ENCODE measurements at places on chromosomes 3 and 15.

- DNase-seq, result no peak
These were observed 23.1 kb downstream of the SRPRB start for GRCh38 chr3:133828576-133829309.

DNA sequence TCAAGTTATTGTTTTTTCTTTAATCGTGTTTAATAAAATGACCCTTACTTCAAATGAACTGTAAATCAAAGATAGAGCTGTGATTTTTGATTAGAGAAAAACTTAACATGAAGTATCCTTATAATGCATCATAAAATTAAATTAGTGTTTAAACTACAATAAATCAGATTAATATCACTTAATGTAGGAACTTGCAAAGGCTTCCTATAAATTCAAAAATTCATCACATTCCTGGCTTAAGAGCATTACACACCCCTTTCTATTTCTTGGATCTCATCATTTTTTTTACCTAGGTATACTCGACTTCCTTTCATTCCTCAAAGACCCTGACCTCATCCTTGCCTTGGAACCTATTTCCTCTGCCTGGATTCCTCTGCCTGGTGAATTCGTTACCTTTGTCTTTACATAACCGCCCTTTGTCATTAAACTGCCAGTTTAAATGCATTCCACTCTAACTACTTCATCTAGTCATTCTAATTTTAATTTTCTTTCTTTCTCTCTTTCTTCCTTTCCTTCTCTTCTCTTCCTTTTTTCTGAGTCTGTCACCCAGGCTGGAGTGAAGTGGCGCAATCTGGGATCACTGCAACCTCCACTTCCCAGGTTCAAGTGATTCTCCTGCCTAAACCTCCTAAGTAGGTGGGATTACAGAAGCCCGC, 1244.5 kb downstream of the OTOL1 start:
- no peak for DNase-seq

DNA sequence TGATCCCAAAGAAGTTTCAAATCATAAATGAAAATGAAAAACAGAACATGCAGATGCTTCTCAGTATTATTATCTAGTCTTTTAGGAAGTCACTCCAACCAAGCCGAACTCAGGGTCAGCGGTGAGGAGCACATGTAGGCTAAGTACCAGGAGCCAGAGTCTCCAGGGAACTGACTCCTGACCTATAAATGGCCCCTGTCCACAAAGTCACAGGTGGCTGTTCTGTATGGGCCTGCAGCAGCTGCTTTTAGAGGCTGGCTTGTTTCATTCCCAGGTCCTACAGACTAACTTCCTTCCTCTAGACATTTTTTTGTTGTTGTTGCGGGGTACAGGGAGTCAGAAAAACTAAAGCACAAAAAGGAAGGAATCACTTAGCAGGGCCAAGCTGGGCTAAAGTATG, 54.6 kb downstream of the DAPK2 start:
- no peak for DNase-seq

DNA sequence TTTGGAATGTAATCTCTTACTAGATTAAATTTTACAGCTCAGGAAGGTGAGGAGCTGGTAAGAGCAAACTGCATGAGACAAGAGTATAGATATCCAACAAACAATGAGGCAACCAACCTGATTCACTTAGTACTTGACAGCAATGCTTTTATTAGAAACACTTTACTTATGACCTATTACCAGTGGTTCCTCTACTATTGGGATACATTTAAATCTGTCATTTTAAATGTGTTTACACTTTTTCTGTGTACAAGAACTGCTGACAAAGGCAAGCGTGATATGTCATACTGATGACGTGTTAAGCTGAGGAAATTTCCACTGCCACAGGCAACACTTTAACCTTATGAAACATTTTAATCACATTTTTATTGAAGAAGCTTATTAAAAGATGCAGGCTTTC, 1043.3 kb downstream of the FHIT start:
- no peak for DNase-seq

DNA sequence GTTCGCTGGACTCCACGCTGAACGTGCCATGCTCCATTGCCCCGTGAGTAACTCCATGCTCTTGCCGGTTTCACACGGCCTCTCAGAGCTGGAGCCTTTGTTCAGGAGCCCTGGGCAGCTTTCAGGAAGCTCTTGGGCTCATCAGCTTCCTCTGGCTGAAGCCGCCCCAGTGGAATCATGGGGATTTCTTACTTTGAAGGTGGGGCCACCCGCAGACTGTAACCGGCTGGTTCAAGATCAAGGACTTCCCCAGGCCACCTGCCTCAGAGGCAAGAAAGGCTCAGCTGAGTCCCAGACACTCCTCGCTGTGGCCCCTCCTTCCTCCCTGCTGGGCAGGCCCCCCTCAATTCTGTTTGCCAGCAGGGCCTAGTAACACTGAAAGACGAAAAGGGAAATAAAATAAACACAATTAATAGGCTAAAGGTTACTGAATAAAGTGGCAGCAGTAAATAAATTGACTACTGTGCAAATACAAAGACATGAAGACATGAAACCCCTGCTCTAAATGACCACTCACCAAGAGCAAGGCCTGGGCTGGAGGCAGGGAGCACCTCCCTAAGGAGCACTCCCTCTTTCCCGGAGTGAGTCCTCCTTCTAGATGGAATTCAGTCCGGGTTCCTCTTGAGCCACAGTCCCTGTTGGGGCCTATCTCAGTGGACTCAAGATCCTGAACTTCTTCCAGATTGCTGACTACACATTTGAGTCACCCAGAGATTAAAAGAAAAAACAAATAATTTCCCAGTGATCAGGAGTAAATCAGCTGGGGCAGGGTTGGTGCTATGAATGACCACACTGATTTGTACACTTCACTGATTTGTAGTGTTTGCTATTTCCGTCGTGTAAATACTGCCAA, 51.0 kb downstream of the ZDHHC19 start:
- peak; percentile 72 for DNase-seq

- DNase-seq, result no peak
These were observed 132.0 kb upstream of the TGFBR2 start for GRCh38 chr3:30474371-30474770.

GRCh38 chr3:122148941-122149627, 34.4 kb upstream of the CASR start:
- no peak for DNase-seq

DNA sequence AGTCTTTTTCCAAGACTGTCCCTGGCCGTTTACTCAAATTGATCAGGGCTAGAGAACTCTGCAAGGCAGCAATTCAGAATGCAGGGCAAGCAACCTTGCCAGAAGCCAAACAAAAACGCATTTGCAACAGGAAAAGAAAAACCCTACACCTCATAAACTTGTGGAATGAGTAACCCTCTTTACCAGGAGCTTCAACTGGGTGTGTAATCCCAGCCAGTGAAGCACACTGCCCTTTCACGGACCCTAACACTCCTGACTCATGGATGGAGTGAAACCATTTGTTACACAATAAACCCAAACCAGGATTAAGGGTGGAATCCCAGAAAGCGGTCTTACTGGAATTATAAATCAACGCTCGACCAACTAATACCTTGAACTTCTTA, 14.8 kb upstream of the LDHAL6B start:
- DNase-seq, result no peak

GRCh38 chr3:122077293-122078234, 22.4 kb downstream of the CD86 start:
- DNase-seq, result no peak

GRCh38 chr3:29853841-29854397, 573.0 kb downstream of the RBMS3 start:
- DNase-seq, result no peak

- peak; percentile 81 for DNase-seq
These were observed at the start of gene MAP3K13 for GRCh38 chr3:185362850-185363661. TSS of gene MAP3K13 (plus strand) at chr3:185363136. CDS start at chr3:185428582, 65,446 bp downstream.

GRCh38 chr15:25088261-25088790, 133.5 kb downstream of the SNRPN start:
- DNase-seq, result no peak

DNA sequence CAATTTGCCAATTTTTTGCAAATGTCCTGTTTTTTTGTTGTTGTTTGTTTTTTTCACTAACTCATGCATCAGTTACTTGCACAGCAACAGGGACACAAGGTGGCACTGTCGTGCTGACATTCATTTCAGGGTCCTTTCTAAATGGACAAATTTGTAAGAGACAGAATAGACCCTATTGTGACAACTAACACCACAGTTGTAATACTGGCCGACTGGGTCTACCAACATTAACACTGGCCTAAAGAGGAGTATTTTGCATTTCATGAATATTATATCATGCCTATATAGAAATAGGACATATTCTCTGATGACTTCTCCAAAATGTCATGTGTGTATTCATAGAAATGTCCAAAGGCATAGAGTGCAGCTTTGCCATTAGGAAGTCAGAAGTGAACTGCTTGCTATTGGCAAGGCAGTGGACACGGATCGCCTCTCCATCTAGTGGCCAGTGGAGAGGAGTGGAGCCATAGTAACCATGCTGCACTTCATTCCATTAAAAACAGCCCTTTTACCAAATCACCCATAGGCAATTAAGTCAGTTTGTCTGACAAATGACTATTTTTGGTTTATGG, 54.8 kb downstream of the ZBTB20 start:
- peak; percentile 26 for DNase-seq

- no peak for DNase-seq
These were observed 26.2 kb upstream of the ATG7 start for GRCh38 chr3:11245827-11246662.

GRCh38 chr15:63941698-63942465, 104.4 kb downstream of the DAPK2 start:
- DNase-seq, result no peak

DNA sequence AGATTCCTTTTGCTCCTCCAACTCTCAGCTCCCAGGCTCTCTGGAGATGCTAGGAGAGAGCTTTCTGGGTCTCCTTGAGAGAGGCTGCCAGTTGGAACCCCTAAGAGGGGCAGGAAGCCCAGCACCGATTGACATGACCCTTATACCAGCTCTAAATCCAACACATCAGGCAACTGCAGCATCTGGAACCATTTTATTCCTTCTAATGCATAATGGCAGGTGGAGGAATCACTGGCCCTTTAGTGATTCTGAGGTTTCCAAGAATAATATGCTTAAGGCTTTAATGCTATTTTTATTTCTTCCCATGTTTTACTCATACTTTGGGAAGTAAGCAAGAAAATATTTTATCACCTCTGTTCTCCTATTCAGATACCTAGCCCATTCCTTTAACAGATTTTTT, 60.3 kb upstream of the TEX264 start:
- no peak for DNase-seq

- DNase-seq, result no peak
These were observed 16.5 kb upstream of the MUSTN1 start for GRCh38 chr3:52851348-52851747.

- DNase-seq, result no peak
These were observed 129.7 kb downstream of the PROS1 start for GRCh38 chr3:93843981-93844380.

GRCh38 chr15:70140543-70141375, 43.0 kb upstream of the TLE3 start:
- DNase-seq, result no peak

GRCh38 chr3:70358978-70359580, 46.6 kb upstream of the MDFIC2 start:
- DNase-seq, result no peak

DNA sequence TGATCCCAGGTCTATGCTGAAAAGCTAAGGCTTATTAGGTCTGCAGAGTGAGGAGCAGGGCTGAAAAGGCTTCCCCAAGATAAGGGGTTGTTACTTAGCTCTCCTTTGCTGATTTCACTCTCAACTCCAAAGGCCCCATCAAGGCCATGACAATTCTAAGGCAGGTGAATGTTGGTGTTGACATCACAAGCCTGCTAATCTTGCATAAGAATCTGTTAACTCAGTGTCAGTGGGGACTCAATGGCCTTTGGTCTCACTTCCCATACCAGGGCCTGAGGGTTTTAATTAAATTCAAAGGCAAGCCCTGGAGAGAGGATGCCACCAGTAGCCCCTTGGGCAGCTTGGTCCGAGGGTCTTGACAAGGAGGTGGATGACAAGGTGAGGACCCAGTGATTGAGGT, 9.4 kb upstream of the ALAS1 start:
- no peak for DNase-seq

- no peak for DNase-seq
These were observed 51.8 kb upstream of the PLXNA1 start for GRCh38 chr3:126930936-126931600.

DNA sequence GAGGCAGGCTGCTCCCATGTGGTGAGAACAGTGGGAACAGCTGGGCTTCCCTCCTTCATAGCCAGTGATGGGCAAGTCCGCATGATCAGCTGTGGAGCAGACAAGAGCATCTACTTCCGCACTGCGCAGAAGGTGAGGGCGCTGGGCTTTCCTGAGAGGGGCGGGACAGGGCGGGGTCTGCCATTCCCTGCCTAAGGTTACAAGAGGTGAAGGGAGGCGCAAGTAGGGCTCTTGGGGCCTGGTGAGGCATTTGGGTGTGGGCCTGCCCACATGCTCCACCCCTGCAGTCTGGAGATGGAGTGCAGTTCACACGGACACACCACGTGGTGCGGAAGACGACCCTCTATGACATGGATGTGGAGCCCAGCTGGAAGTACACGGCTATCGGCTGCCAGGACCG, 10.6 kb upstream of the JMJD7 start:
- no peak for DNase-seq

DNA sequence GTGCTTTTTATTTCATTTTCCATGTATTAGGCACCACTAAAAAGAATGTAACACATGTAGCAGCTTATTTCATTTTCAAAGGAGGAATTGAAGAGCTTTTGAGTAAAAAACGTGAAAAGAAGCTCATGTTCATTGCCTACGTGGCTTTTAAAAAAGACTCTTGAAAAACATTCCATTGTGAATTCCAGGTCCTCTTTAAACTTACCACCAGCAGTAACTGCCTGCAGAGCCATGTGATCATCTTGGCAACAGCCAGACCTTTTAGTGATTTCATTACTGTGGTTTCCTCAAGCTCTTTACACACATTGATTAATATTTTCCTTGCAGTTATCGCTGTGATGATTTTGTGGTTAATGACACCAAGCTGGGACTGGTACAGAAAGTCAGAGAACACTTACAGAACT, 43.8 kb upstream of the FBXL22 start:
- no peak for DNase-seq

- DNase-seq, result no peak
These were observed 58.0 kb upstream of the ZNF148 start for GRCh38 chr3:125433091-125433534.

DNA sequence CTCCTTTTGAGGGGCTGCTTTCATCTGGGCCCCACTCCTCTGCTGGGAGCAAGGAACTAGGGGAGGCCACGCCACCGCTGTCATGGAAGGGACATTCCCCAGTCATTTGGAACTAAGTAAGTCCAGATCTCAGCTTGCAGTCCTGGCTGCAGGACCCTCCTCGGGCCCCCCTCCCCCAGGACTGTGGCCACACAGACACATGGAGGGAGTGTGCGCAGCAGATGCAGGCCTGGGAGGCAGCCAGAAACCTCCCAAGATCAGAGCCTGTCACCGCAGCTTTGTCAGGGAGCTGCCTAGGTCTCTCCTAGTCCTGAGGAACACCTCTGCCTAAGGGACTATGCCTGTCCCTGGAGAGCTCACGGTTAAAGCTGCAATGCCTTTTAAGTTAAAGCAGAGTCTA, 7.3 kb upstream of the SEMA3F start:
- DNase-seq, result no peak

GRCh38 chr15:51132384-51133139, 37.9 kb upstream of the TNFAIP8L3 start:
- DNase-seq, result no peak

Data from GM12878 (cell line).